ENCODE measurements at places on chromosomes 12 and 14.

DNA sequence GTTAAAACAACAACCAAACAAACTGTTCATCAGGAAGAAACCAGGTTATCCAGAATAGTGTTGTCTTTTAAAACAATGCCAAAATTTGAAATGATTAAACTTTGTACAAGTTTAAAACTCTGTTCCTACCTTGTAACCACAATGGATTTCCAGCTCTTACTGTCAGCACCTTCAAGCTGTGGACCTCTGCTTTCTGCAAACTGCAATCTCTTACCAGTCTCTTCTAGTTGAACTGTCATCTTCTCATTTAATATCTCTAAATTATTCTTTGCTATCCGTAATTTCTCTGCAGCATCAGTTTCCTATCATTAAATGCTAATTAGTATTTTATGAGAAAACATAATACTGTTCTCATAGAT lies 29.5 kb upstream of the C12orf50 start:
- no peak for DNase-seq

DNA sequence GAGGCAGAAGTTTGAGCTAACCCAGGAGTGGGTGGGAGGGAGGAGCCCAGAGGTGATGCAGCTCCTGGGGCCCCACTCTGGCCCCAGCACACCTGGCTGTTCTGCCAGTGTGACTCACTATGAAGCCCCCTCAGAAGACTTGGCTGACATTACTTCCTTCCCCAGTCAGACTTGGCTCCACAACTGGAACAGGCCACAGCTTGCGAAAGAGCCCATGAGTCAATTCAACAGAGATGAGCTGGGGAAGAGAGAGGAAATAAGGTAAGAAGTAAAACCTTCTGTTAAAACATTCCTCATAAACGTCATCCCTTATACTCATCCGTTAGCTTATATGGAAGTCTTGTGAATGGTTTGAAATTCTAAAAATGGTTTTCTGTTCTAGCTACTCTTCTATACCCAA lies 245.9 kb downstream of the ADAMTS20 start:
- no peak for DNase-seq

DNA sequence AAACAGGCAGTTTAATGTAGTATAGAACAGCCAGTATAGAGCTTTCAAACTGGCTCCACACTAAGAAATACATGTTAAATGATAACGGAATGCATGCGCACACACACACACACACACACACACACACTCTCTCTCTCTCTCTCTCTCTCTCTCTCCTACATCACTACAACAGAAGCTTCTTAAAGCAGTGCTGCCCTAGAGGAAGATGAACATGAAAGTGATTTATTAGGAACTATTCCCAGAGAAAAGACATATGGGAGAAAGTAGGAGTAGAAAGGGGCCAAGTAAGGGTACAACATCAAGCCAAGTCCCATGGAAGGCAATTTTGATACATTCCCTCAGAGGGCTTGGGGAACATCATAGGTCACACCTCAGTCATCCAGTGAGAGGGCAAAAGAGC lies 16.4 kb upstream of the DHRS4 start:
- DNase-seq: no peak

DNA sequence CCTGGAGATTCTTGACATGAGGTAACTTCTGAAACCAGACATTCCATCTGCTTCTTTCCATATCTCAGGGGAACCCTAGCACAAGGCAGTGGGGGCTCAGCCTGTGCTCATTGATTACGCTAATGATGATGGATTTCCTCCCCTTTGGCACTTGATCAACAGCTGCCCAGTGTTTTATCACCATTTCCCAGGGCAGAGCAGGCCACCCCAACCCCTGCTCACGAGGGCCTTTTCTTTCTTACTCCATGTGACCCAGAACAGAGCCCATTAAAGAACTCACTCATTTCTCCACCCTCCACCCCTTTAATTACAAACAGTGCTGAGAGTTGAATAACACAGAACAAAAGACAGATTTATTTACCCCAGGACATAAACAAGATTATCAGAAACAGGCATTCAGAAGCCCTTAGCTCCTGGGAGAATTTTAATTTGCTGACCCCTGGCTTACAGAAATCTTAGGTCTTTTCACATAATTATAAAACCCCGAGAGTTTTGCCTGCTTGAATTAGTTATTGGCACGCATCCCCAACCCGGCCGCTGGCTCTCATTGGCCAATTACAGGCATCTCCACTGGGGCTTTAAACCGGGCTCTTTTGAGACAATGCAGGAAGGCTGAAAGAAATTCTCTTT lies 32.0 kb upstream of the CCDC60 start:
- no peak for DNase-seq

GRCh38 chr14:61923348-61923747 lies 161.1 kb downstream of the SNAPC1 start:
- DNase-seq: no peak

DNA sequence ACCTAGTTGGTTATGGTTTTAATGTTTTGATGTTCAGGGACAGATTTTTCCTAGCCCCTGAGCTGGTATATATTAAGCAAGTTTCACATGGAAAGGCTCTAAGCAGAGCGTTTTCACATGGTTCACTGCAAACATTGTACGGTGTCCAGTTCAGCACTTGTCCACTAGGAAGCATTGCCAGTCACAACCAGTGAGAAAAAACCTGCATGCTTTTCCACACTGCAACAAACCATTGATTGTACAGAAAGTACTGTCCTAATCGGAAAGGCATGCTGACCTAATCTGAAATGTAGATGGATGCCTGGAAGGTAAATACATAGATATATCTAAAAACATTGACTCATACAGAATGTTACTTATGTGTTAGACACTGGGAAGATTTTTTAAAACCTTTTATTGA lies 25.0 kb upstream of the NPAS3 start:
- no peak for DNase-seq

DNA sequence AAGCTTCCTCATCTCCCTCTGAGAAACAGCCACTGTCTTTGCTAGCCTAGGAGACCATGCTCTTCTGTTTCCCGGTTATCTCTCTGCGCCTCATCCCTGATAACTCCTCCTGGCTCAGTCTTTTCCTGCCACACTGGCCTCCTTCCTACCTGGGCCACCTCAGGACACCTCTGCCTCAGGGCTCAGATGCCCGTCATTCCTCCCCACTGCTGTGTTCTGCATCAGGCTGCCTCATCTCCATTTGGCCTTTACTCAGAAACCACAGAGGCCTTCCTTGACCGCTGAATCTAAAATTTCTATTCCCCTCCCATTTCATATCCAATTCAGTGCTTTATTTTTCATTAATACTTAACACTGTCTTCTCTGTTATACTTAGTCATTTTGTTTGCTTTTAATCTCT lies 311.0 kb upstream of the RGS6 start:
- no peak for DNase-seq

DNA sequence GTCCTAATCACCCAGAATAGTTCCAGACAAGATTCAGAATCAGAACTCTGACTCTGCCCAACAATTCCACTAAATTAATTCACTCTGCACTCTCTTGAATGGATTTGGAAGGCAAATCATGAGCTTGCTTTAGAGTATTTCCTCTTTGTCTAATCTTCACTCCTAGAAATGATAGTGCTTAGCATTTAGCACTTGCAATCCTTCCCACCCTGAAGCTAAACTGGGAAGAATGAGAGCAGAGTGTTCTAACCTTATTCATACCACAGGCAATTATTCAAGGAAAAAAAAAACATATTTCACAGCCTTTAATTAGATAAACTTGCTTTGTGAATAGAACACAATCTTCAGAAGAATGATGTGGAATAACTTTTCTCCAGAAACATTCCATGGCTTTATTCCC lies 264.6 kb downstream of the PAWR start:
- DNase-seq: no peak

DNA sequence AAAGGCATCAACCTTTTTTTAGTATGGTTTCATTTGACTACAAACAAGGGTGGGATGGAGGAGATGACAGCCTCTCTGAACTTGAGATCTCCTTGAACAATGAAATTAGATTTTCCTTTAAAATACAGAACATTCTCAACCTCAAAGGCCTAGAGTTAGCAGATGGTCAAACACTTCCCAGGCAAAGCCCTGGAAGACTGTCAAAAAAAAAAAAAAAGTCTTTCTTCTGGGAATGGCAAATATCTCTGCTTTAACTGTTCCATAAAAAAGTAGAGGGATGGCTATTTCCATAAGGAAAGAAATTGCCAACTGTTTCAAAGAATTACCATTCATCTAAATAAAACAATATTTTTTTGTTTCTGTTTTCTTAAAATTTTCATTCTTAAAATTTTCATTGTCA lies 870.8 kb downstream of the GALC start:
- DNase-seq: no peak

DNA sequence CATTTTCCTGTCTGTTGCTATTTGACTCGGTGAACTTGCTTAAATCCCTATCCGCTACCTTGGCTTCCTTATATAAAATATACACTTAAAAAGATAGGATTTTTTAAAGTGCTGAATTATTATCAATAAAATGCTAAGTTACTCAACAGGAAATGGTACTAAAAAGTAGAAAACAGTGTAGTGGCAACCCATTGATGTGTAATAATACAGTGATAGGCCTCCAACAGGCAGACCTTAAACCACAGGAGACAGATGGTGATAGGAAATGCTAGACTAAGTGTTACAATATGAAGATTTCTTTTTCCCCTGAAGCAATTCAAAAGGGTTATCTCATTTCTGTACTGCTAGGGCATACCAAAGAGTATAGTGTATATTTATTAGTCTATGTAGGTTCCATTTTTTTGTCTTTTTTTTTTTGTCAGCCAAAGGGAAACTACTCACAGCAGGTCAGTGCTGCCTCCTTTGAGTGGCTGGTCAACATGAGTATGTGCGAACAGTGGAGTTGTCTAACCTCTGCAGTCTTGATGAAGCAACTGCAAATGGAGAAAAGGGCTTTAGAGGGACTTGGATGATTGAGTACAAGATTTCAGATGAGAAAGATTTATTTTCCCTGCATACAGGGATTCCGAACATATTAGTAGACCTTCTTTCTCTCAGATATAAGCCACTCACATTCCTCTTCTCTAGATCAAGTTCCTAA lies 183.8 kb downstream of the ACSS3 start:
- DNase-seq: no peak

- no peak for DNase-seq
Measured at GRCh38 chr14:64973026-64973442, 898 bp upstream of the RAB15 start.

GRCh38 chr12:46461459-46461858 lies 88.9 kb upstream of the SLC38A2 start:
- no peak for DNase-seq

- DNase-seq: no peak
Measured at GRCh38 chr14:31962920-31963319, 114.2 kb upstream of the ARHGAP5 start.
